ENCODE measurements at places on chromosomes 4 and X.
A peak's percentile ranks its signal among the peaks of the same experiment; 100 is the strongest.

GRCh38 chrX:17944833-17945497, 83.9 kb upstream of the RAI2 start:
- no peaks in the 10 kb centered on the region for H3K36me3 ChIP-seq
- H3K27me3 ChIP-seq, result no peaks in the 10 kb centered on the region
- no peak overlapping the region for H3K4me3 ChIP-seq
- no peak for DNase-seq
- no peak overlapping the region for H3K27ac ChIP-seq

- DNase-seq, result no peak
- no peak overlapping the region for H3K4me3 ChIP-seq
- H3K27me3 ChIP-seq, result peaks cover 19% of the 10 kb centered on the region
- no peaks in the 10 kb centered on the region for H3K36me3 ChIP-seq
- peaks cover 9% of the 10 kb centered on the region for H3K4me1 ChIP-seq
These were observed 1.4 kb downstream of the C4orf36 start for GRCh38 chr4:86890790-86891189.

- no peaks in the 10 kb centered on the region for H3K36me3 ChIP-seq
These were observed 11.5 kb upstream of the PCDH10 start for GRCh38 chr4:133137571-133137970.

DNA sequence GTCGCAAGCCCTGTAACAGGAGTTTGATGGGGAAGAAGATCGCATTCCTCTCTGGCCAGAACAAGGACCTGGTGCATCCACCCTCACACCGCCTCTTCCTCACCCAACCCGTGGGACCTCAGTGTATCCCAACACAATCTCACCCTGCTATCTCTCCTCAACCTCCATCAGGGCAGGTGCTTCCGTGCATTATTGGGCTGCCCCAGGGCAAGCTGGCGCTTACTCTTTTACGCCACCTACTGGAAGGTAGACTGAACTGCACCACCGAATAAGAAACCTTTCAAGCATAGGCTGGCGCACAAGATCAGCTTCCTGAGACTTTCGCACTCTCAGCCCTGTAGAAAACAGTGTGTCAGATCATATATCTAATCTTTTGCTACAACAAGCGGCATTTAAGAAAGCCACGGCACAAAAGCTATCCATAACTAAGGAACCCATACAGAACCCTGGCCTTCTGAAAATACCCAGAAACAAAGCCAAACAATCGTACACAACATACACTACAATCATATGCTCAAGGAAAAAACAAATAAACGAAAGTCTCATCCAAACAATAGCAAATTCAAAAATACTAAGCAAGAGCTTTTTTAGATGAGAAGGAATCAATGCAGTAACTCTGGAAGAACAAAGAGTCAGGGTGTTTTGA, 209.3 kb downstream of the UGT8 start:
- no peaks in the 10 kb centered on the region for H3K36me3 ChIP-seq
- peak; percentile 10 for DNase-seq
- no peak overlapping the region for H3K27ac ChIP-seq
- no peaks in the 10 kb centered on the region for H3K27me3 ChIP-seq
- no peaks in the 10 kb centered on the region for H3K4me1 ChIP-seq

- no peaks in the 10 kb centered on the region for H3K36me3 ChIP-seq
- H3K27me3 ChIP-seq, result no peaks in the 10 kb centered on the region
These were observed 377.5 kb downstream of the CENPC start for GRCh38 chr4:67167849-67168248.

DNA sequence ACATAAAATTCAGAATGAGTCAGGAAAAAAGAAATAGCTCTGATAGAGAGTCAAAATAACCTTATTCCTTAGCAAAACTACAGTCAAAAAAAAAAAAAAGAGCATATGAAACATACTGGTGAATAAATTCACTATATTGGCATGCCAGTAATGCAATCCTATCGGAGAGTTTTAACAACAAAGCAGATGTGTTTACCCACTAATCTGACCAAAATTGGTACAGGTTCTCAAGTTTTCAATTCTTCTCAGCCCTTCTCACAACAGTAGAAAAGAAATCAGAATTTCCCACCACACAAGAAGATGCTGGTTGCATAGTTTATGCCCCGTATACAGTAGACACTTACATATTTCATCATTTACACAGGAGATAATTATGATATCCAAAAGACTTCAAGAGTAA, 59.4 kb downstream of the LCORL start:
- peaks cover 11% of the 10 kb centered on the region for H3K36me3 ChIP-seq
- no peak for DNase-seq
- no peaks in the 10 kb centered on the region for H3K4me1 ChIP-seq
- no peaks in the 10 kb centered on the region for H3K27me3 ChIP-seq

DNA sequence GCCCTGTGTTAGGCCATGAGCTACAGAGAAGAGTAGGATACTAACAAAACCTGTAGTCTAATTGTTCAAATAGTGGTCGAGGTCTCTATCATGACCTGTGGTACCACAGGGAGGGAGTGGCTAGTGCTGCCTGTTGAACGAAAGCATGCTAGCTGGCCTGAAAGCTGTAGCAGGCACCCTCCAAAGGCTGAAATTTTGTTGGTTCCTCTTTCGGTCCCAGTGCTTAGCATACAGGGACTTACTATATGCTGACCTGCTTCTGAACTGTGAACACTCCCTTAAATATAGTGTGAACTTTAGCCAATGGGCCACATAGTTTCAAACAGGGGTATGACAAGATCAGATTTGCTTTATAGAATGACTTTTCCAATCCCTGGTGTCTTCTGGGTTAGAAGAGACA, 113.4 kb downstream of the PJA1 start:
- no peaks in the 10 kb centered on the region for H3K4me1 ChIP-seq
- no peak overlapping the region for H3K27ac ChIP-seq
- H3K4me3 ChIP-seq, result no peak overlapping the region
- H3K27me3 ChIP-seq, result no peaks in the 10 kb centered on the region
- no peaks in the 10 kb centered on the region for H3K36me3 ChIP-seq

GRCh38 chrX:132270021-132270420, 50.8 kb upstream of the RAP2C start:
- DNase-seq, result no peak
- no peaks in the 10 kb centered on the region for H3K36me3 ChIP-seq
- no peaks in the 10 kb centered on the region for H3K27me3 ChIP-seq
- H3K4me3 ChIP-seq, result no peak overlapping the region

DNA sequence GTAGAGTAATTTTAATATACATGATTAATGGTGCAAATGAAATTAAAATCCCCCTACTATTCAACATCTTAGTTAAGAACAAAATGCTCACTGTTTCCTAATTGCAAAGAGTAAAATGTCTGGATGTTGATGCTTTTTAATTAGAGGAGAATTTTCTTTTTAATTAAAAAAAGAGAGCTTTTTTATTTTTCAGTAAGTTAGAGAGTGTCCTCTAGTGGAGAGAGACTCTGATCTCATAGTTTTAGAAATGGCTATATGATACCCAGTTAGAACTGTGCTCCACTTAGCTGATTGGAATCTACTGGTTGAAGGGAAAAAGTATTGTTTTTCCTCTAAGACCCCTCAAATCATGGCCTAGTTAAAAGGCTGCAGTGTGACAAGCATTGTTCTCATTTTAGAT, 312.0 kb upstream of the MAGEB2 start:
- H3K27ac ChIP-seq, result no peak overlapping the region
- H3K4me3 ChIP-seq, result no peak overlapping the region
- no peaks in the 10 kb centered on the region for H3K4me1 ChIP-seq
- H3K27me3 ChIP-seq, result no peaks in the 10 kb centered on the region

DNA sequence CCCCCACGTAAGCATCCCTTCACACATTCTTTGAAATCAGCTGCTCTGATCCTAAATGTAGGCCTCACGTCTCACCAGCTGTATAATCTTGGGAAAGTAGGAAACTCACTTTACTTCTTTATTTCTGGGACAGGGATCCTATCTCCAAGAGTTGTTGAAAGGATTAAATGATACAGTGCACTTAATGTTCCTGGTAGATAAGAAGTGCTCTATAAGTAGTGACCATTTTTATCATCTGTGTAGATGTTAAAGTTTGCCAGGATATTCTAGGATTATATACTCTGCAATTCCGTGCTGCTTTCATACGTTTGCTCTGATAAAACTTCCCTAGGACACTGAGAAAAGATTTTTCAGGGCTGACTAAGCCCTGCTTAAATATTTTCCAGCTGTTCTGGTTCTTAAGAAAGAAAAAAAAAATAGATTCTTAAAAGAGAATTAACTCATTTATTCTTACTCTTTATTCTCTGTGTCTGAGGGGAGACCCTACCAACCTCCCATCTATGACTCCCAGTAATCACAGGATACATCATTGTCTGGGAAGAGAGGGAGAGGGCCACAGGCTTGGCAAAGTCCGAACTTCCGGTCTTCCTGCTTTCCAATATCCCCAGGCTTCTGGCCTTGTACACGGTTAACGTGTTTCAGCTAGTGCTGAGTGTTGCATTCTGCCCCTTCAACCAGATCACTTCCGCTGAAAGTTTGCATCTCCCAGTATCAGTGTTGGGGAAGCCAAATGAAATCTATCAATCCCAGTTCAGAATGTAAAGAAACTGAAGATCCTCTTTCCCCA, 269.2 kb downstream of the TRIML1 start:
- H3K27me3 ChIP-seq, result no peaks in the 10 kb centered on the region
- no peaks in the 10 kb centered on the region for H3K4me1 ChIP-seq
- H3K27ac ChIP-seq, result no peak overlapping the region
- no peak for DNase-seq

DNA sequence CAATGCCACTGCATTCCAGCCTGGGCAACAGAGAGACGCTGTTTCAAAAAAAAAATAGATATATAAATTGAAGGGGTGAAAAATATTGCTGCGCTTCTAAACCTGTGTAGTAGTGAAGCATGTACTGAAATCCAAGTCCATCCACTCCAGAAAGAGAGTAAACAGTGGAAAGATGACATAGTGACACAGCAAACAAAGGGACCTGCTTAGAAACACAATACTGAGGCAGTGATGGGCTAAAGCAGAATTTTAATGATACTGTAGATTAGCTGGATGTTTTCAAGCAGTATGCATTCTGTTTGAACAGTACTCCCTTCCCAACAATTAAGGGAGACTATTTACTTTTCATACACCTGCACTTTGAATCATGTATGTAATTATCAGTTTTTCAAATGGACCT, 42.5 kb downstream of the TFDP3 start:
- H3K36me3 ChIP-seq, result no peaks in the 10 kb centered on the region
- H3K27me3 ChIP-seq, result no peaks in the 10 kb centered on the region
- no peaks in the 10 kb centered on the region for H3K4me1 ChIP-seq
- H3K4me3 ChIP-seq, result no peak overlapping the region
- no peak overlapping the region for H3K27ac ChIP-seq
- DNase-seq, result no peak

GRCh38 chr4:138804711-138805110, 210.9 kb upstream of the NOCT start:
- H3K27ac ChIP-seq, result no peak overlapping the region
- peaks cover 8% of the 10 kb centered on the region for H3K27me3 ChIP-seq
- no peaks in the 10 kb centered on the region for H3K4me1 ChIP-seq
- H3K36me3 ChIP-seq, result no peaks in the 10 kb centered on the region

DNA sequence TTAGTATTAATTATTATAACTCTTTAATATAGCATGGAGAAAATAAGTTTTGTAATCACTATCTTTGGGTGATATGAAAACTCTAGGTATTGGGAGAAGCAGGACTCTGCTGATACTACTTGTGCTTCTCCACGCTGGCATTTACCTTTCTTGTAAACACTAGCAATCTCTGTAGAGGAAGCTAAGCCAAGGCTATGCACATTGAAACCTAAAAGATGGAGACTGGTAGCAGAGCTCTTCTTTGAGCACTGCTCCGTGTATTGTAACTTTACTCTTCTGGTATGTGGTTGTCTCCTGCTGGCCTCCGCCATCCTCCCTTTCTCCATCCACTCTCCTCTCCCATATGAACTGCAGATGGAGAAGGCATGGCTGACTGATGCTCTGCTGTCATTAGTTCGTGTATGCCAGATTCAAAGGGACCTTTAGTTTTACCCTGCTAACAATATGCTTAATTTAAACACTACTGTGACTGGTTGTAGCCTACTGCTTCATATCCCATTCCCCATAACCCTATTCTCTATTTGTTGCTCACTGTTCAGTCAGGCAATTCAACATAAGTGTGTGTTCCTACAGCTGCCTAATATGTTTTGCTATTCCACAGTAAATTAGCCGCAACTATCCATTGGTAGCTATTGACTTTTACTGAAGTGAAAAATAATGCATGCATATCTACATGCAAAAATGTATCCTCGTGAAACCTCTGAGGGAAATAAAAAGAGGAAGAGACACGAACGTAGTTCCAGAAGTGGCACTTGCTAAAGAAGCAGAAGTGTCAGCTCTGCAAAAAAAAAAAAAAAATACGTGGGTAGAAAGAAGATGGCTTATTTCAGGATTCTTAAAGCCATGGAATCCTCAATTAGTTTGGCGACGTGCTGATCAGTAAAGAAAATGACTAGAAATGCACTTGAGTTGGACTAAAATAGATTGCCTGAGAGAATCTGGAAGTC, 55.6 kb upstream of the CCSER1 start:
- no peak overlapping the region for H3K27ac ChIP-seq
- H3K4me1 ChIP-seq, result no peaks in the 10 kb centered on the region
- no peak overlapping the region for H3K4me3 ChIP-seq
- H3K27me3 ChIP-seq, result peaks cover 3% of the 10 kb centered on the region

DNA sequence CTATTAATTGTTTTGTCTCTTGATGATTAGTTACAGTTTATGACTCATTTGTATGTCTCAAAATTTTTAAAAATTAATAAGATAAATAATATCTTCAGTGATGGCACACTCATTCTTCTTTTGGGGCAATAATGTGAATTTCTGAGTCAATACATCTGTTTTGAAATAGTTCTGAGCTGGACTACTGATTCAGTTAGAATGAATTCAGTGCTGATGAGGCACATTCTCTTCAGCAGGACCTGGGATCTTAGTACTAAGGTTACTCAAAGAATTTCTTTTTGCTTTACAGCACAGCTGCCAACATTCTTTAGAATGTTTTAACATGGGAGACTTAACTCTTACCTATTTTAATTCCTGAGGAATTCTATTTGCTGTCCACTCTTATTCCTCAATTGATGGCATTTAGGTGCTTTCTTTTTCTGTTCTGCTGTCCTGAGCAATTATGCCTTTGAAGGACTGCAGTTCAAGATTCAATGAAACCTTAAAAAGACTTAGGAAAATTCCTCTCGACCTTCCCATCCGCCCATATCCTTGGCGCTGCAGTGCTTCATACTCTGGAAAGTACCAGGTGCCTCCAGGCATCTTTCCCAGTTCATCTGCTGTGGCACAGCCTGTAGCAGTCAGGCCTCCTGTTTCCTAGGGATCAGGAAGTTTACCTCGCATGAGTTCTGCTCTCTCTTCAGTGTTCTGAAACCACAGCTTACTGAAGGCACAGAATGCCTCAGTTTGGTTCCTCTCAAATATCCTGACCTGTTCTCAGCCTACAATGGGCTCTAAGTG, 213.7 kb downstream of the FSTL5 start:
- DNase-seq, result no peak
- H3K27ac ChIP-seq, result no peak overlapping the region
- H3K4me1 ChIP-seq, result no peaks in the 10 kb centered on the region
- H3K4me3 ChIP-seq, result no peak overlapping the region
- H3K27me3 ChIP-seq, result no peaks in the 10 kb centered on the region
- H3K36me3 ChIP-seq, result no peaks in the 10 kb centered on the region

GRCh38 chr4:94488670-94489069, 36.9 kb downstream of the PDLIM5 start:
- no peaks in the 10 kb centered on the region for H3K36me3 ChIP-seq
- no peak overlapping the region for H3K4me3 ChIP-seq
- H3K27ac ChIP-seq, result no peak overlapping the region
- H3K27me3 ChIP-seq, result no peaks in the 10 kb centered on the region
- H3K4me1 ChIP-seq, result no peaks in the 10 kb centered on the region
